ENCODE measurements at places on chromosomes 12 and 14.

DNA sequence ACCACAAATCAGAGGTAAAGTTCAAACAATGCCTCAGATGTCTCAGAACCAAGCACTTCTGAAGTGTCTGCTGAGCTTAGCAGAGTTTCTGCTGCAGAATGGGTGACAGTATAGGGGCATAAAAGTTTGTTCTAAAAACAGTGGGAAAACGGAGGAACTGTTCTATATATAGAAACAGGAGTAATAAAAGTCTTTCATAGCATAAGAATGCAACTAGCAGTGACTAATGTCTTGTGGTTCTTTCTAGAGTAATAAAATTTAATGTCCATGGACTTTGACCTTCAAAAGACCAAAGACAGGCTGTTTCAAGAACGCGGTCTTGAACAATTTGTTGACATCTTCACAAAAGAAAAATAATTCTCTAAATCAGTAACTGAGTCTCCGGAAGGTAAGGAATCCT is 107.5 kb upstream of the FAR2 start:
- no peak for DNase-seq

DNA sequence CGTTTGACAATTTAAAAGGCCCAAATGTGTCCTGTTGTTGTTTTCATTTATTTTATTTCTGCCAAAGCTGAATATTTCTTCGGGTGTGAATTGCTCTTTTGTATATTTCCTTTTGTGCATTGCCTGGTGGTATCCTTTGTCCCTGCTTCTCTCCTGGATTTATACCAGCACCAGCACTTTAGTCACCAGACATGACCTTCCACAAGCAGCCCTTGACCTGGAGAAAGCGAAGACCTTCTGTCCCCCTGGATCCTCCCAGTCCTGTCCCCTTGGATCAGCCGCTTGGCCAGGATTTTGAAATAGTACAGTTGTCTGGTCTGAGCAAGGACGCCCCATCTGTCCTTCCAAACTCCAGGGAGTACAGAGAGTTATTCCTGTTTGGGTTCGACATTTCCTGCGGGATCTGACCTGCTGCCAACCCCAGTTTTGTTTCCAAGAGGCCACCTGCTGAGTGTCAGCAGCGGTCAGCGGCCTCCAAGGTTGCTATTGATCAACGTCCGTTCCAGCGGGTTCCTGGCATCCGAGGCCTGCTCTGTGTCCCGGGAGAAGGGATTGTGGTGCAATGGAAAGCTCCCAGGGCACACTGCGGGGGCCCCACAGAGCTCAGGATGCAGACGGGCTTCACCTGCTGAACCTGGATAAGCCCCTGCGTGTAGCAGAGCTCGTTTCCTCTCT is 45.1 kb upstream of the CHGA start:
- DNase-seq: no peak

GRCh38 chr14:96741151-96741977 is 55.8 kb upstream of the VRK1 start:
- DNase-seq: peak; percentile 66

GRCh38 chr12:57111031-57111734 is at the start of gene STAT6:
Gene STAT6, minus strand, starts transcription at chr12:57111362. Its CDS starts 3,084 bp downstream, at chr12:57108278.
- DNase-seq: peak; percentile 7

GRCh38 chr12:78028426-78028825 is 197.7 kb downstream of the NAV3 start:
- no peak for DNase-seq

GRCh38 chr12:109989380-109989779 is 6.8 kb downstream of the GIT2 start:
- DNase-seq: no peak

DNA sequence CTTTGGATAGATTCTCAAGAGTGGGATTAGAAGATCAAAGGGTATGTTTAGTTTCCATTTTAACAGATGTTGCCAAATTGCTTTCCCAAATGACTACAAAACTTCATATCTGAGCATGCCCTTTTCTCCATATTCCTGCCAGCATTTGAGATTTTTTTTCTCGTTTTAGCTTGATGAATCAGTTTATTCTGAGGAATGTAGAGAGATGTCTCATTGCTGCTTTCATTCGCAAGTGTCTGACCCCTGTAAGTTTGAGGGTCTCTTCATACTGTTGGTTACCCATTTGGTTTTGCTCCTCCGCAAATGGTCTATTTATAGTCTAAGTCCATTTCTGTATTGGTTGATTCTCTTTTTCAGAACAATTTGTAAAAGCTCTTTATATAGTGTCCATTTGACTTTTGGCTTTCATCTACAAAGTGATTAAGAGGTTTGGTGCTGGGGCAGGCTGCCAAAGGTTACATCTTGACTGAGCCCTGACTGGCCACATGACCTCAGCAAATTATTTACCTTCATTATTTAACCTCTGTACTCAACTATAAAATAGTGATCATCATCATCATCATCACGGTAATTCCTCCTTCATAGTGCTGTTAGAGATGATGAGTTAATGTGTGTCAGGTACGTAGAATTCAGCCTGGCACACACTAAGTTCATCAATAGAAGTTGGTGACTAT is 33.6 kb downstream of the HCAR2 start:
- DNase-seq: no peak

DNA sequence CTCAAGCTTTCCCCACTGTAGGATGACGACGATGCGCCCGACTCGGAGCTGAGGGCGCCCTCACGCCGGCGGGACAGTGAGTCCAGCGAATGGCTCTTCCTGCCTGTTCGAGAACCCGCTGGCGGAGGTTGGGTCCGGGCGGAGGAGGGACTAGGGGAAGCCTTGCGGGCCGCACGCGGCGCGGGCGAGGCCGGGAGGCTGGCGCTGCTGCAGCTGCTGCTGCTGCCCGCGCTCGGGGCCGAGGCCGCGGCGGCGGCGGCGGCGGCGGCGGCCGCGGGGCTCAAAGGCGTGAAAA is 1.9 kb downstream of the CCDC177 start:
- no peak for DNase-seq

- no peak for DNase-seq
These were observed 46.6 kb upstream of the LTBP2 start for GRCh38 chr14:74658535-74659131.

DNA sequence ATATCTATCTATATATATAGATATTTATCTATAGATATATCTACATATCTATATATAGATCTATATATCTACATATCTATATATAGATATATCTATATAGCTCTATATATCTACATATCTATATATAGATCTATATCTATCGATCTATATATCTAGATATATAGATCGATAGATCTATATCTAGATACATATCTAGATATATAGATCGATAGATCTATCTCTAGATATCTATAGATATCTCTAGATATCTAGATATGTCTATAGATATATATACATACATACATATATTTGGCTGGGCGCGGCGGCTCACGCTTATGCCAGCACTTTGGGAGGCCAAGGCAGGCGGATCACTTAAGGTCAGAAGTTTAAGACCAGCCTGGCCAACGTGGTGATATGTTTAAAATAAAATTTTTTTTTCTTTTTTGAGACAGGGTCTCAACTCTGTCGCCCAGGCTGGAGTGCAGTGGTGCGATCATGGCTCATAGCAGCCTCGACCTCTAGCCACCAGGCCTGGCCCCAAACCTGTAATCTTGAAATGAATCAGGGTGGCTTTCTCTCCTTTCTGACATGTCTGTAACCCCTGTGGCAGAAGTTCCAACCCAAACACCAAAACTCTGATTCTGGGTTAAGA is 18.1 kb downstream of the ARPC3 start:
- DNase-seq: no peak

DNA sequence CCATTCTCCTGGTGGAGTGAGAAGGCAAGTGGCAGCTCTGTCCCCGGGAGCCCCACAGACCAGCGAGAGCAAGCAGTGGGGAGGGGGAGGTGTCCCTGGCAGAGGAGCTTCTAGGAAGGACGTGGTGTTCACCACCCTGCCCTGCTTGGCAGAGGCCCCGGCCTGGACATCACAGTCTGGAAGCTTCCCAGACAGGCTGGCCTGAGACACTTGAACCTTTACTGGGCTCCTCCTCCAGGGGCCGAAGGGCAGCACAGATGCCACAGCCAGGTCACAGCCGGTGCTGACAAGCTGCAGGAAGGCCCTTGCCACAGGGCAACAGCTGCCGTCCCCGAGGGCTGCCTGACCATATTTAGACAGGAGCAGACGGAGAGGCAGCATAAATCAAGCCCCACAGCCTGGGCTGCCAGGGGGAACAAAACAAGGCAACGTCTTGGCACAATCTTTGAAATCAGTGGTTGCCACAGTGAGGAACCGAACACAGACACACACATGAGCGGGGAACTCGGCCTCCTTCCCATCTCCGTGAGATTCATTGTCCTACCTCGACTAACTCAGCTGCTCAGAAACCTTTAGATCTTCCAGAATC is 28.5 kb downstream of the PRIMA1 start:
- no peak for DNase-seq

GRCh38 chr12:21354641-21355040 is 18.1 kb upstream of the IAPP start:
- no peak for DNase-seq

DNA sequence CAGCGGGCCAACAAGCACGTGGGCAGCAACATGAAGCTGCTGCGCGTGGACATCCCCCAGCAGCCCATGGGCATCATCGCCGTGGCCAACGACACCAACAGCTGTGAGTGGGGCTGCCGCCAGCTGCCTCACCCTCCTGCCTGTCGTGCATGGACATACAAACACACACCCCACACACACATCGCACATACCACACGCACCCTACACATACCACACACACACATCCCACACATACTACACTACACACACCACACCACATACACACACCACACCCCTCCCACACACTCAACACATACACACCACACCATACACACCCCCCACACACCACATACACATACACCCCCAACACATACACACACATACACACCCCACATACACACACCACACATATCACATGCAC is 25.2 kb upstream of the NXPH4 start:
- DNase-seq: no peak

DNA sequence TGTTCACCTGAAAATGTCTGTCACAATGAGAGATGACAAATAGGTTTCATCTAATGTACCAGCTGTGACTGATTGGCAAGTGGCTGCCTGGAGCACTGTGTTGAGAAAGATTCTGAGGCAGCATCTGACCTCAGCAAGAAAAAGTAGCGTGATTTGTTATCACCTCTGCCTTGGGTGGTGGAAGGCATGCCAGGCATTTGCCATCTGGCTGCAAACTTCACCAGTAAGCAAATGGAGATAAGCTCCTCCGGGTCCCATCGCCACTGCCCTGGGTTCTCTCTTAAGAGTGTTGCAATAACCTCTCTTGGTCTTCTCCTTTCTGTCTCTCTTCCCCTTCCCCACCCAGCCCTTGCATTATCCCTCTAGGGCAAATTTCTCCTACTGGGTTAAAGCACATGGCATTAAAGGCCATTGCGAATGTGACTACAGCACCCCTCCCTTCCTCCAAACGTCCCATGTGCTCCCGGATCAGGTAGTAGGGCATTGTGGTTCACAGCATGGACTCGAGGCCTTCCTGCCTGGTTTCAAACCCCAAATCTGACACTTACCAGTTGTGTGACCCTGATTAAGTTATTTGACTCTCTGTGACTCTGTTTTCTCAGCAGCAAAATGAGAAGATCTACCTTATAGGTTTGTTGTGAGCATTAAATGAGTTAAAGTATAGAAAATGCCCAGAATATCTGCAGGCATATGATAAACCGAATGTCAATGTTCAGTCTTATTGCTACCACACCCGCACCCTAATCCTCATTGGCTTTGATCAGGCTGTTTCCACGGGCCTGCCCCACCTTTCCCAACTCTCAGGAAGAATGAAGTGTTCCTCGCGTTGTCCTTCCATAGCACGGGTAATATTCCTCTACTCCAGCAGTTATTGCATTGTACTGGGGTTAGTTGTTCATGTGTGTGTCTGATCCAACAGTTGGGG is 8.2 kb upstream of the LGALS3 start:
- no peak for DNase-seq

DNA sequence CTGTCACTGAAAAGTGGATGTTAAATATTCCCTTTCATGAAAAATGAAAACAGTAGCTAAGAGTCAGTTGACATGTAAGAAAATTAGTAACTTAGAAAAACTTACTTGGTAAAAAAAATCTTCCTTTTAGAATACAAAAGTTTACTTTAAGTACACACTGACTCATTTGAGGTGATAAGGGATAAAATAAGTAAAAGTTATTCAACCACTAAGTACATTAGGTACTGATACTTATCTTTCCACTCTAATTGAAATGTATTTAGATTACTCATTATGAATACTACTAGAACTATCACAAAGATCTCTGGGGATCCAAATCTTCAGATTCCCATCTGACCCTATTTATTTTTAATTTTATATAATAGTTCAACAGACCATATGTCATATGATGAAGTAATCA is 12.2 kb downstream of the SYCP3 start:
- no peak for DNase-seq

DNA sequence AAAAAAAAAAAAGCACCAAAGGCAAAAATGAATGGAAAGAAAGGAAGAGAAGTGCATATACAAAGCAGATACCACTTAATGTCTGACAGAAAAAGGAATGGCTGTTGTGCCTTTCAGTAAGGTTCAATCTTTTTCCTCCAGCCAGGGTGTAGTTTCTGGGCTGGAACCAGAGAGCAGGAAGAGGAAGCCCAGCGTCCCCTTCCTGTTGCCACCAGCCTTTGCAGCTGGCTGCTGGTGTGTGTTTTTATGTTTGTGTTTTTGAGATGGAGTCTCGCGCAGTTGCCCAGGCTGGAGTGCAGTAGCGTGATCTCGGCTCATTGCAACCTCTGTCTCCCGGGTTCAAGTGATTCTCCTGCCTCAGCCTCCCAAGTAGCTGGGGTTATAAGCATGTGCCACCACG is 64.6 kb upstream of the LTA4H start:
- no peak for DNase-seq

DNA sequence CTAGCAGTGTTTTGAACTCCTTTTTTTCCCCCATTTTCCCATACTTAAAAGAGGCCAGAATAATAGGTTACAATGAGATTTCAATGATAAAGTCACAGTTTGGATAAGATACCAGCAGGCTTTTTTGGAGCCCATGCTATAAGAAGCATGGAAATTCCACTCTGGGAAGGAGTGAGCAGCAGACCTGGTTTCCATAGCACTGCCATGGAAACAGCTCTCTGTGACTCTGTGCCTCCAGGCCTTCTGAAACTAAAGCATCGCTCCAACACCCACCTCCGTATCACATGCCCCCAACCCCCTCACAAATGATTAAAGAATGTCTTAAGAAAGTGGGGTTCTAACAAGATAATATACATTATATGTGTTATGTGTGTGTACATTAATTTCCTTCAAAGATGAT is 165.0 kb downstream of the GRIN2B start:
- no peak for DNase-seq

GRCh38 chr12:26855337-26855736 is 22.3 kb upstream of the ITPR2 start:
- DNase-seq: no peak

Measured in D721Med (cell line).